Activated CD4-positive, CD25-positive, alpha-beta regulatory T cell treated with anti-CD3 and anti-CD28 coated beads, Interleukin-2, amount 50 U/mL, for 16 hours (primary cell): ENCODE measurements at places on chromosomes 11 and 22.

DNA sequence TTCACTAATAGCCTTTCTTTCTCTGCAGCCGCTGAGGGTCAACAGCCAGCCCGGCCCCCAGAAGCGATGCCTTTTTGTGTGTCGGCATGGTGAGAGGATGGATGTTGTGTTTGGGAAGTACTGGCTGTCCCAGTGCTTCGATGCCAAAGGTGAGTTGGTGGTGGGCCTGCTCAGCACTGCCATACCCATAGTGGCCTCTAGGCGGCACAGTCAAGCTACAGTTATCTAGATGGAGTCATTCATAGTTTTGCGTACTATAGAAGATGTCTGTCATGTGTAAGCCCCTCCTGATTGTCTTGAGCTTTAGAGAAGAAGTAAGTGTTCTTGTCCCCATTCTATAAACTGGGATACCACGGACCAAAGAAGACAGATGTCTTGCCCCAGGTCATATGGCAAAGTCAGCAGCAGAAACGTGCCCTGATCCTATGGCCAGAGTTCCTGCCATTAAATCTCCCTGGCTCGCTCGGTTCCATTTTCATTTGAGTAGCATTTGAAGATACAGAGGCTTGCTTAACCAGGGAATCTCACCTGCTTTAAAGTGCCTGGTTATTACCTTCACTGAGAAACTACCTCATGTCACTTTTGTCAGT, 42.1 kb upstream of the CRTAM start:
- DNase-seq: peak; percentile 23

DNA sequence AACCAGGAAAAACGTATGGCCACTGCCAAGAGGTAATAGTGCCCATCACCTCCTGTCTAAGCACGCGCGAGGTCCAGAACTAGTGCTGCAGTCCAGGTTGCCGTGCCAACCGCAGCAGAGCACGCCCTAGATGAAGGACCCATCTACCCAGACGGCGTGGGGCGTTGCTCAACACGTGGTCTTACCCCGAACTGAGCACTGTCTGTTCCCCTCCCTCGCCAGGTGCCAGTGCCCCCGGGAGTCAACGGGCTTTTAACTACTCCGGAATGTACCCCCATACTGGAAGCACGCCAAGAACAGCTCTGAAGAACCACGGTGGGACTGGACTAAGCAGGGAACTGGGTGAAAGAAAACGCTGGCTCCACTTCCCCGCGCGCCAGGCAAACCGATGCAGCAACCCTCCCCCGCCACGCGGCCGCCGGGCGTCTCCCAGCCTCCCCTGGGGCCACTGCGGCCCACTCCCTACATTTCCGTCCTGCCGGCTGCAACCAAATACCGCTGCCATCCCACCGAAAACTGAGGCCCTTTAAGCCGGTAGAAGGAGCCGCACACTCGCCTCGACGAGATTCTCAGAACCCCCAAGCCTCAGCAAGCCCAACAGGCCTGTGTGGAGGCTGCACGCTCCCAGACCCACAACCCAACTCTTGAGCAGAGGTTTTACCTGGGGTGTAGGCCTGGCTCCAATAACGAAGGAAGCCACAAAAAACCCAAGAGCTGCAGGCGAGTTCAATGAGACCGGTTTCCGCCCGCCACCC, at the start of gene HSPA8:
Gene HSPA8 (minus strand): TSS at position 734 of the 755 bp plus-strand sequence. CDS start 812 bp downstream, outside the sequence.
- DNase-seq: peak; percentile 46

DNA sequence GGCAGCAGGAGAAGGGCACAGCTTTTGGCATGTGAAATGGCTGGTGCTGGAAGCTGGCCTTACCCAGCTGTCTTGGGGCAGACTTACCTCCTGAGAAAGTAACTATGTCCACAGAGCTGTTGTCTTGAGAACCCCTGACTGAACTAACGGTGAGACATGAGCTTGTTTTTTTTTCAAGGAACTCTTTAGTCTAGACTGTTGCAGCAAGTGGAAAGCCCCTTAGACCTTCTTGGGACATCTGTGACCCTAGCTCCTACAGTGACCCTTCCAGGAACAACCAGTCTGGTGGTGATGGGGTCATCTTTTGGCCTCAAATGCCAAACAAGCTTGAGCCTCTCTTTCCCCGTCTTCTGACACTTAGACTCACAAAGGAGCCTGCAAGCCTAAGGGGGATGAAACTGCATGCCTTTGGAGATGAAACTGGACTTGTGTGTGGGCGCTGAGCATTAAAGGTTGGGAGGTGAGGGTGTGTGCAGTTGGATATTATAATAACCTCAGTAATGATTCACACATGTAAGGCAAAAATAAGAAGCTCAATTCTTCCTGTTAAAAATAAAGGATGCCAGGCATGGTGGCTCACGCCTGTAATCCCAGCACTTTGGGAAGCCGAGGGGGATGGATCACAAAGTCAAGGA, 35.4 kb downstream of the SDHD start:
- DNase-seq: no peak

DNA sequence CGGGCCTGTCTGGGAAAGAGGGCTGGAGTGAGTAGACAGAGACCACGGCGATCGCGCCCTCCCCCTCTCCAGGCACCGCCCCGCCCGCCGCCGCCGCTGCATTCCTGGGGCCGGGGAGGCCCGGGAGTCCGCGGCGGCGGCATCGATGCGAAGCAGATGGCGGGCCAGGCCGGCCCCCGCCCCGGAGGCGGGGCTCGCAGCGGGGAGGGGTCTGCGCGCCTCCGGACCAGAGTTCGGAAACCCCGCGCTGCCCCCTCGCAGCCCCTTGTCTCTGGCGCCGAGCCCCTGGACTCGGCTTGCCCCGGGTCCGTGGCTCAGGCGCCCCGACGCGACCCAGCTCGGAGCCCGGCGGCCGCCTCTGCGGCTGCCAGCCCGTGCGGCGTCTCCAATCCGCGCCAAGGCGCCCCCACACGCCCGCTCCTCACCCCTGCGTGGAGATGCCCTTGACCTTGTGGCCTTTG, 1.3 kb downstream of the SCARF2 start:
- no peak for DNase-seq
